ENCODE measurements at places on chromosomes 16 and 17.

GRCh38 chr17:19706791-19707727 is 9.3 kb downstream of the SLC47A2 start:
- no peak for DNase-seq

DNA sequence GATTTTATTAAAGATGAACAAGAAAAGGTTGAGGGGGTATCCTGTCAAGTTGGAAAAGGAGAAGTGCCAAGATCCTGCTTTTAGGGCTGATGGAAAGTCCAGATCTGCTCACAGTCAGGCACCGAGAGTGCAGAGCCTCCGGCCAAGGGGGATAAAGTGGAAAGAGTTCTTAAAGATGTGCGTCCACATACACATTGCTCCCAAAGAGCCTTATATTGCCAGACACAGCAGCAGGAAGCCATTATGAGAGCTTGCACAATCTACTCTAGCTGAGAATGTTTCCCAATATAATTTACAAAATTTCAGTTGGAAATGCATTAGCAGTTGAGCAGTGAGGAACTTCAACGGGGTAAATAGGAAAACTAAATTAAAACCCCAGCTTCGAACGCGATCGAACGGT is 95.6 kb downstream of the SALL1 start:
- DNase-seq = no peak

- no peak for DNase-seq
Measured at GRCh38 chr17:82311971-82312370, 5.4 kb downstream of the CD7 start.

GRCh38 chr16:1351215-1351581 is 480 bp downstream of the TSR3 start:
- DNase-seq = no peak

DNA sequence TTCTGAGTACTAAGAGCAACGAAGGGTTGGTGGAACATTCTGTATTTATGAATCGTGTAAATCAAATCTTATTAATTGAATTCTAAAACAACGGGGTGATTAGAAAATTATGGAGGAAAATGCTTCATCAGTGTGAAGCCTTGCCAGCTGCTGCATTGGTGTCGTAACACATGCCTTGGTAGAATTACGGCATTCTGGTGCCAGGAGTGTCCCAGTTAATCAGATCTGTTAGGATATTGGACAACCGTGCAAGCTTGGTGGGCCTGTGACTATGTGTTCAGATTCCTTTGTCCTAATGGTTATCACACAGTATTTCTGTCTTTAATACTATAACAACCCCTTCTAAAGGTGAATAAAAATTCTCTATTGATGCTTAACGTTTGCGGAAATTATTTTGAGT is 44.2 kb upstream of the TANC2 start:
- DNase-seq = no peak

GRCh38 chr17:66304304-66305174 is 2.1 kb downstream of the PRKCA start:
- DNase-seq = peak; percentile 20

- no peak for DNase-seq
Measured at GRCh38 chr16:52545222-52545897, 1.6 kb downstream of the TOX3 start.

DNA sequence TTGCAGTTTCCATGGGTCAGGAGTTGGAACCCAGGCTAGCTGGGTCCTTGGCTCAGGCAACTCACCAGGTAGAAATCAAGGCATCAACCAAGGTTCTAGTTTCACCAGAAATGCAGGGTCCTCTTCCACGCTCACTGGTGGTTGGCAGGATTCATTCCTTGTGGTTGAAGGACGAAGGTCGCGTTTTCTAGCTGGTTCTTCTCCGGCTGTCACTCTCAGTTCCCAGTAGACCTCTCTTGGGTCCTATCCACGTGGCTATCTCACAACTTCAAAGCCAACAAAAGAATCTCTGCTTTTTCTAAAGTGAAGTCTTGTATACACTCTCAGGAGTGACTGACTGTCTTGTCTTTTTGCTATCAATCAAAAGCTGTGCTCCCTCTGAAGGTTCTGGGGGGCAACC is 146.3 kb upstream of the NOL11 start:
- no peak for DNase-seq

GRCh38 chr17:44362949-44363612 is 572 bp downstream of the FAM171A2 start:
- no peak for DNase-seq

- no peak for DNase-seq
Measured at GRCh38 chr17:37283414-37283961, 92.3 kb upstream of the C17orf78 start.

DNA sequence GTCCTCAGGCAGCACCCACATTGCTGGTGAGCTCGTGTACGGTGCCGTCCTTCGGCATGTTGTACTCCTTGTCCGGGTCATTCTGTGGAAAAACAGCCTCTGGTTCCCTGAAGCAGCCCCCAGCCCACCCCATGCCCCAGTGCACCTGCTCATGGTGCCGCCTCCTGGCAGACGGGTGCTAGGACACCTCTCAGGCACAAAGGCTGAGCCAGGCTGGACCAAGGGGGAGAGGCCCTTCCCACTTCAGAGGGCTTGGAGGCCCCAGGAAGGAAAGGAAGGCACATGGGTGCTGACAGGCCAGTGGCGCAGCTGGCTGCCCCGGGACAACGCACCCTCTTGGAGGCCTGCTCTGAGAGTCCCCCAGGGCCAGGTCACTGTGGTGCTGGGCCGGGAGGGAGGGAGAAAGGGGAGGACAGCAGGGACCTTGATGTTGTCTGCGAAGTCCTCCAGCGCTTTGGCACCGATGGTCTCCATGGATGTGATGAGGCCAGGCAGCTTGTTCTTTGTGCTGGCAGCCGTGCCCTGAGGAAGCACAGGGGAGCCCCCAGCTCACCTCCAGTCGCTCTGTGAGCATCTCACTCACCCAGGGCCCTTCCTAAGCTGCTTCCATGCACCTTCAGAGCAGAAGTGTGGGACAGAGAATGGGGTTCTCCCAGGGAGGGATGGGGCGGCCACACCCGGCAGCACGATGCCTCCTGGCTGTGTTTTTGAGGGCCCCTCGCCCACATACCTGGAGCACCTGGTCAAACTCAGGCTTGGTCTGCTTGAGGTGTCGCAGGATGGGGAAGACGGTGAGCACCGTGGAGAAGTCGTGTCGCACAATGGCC is 9.3 kb downstream of the ZACN start:
- no peak for DNase-seq

GRCh38 chr17:70563281-70563820 is 394.0 kb downstream of the KCNJ2 start:
- no peak for DNase-seq

GRCh38 chr16:17566656-17567450 is 96.1 kb upstream of the XYLT1 start:
- DNase-seq = no peak

DNA sequence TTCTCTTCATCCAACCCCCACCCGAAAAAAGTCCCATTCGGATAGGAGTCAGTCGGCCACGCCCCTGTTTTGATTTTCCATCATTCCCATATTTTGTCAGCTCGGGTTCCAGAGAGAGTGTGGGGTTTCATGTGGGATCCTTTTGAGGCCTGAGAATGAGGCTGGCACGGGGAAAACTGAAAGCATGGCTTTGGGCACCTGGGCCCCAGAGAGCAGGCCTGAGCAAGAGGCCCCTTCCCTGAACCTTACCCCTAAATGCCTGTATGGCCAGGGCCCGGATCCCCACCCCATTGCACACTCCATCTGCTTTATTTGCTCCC is 4.6 kb upstream of the HOXB4 start:
- DNase-seq = no peak

GRCh38 chr17:68302066-68302564 is 10.8 kb downstream of the ARSG start:
- no peak for DNase-seq

- DNase-seq = no peak
Measured at GRCh38 chr16:15748654-15749053, 98.6 kb downstream of the NDE1 start.

DNA sequence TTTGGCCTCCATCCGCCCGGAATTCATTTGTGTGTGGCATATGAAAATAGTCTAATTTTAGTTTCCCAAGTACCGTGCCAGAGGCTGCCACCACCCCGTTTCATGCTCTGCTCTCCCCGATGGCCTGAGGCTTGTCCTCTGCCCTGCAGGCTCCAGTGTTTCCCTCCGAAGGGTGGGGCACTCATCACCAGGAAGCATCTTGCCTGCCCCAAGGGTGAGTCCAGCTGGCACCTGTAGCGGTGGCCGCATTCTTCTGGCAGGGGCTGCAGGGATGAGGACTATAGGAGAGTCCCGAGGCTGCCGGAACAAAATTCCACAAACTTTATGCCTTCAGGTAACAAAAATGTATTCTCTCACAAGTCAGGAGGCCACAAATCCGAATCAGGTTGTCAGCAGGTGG is 23.1 kb upstream of the CMIP start:
- no peak for DNase-seq

DNA sequence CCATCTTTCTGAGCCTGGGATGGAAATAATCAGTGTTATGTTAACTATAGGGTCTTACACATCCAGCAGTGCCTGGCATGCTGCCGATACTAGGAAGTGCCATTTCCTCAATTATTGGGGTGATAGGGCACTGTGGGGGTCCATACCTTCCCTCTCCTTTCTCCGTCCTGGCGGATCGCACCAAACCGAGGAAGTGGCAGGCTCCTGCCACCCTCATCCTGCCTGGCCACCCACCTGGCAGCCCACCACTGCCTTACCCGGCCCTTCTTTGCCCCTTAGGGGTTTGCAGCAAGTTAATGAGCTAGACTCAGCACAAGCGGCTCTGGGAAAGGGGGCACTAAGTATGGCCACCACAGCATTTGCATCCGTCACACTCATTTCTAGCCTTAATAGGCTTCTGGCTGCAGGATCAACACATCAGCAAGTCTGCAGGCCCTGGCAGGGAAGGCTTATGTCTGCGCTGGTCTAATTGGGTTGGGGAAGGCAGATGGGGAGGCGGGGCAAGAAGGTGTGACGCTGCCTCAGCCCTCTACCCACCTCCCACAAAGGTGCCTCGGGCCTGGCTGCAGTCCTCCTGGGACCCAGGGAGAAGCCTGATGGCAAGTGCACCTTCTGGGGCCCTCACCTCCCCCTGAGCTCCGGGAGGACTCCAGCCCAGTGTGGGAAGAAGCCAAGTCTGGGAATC is 28.6 kb downstream of the DCAKD start:
- no peak for DNase-seq

DNA sequence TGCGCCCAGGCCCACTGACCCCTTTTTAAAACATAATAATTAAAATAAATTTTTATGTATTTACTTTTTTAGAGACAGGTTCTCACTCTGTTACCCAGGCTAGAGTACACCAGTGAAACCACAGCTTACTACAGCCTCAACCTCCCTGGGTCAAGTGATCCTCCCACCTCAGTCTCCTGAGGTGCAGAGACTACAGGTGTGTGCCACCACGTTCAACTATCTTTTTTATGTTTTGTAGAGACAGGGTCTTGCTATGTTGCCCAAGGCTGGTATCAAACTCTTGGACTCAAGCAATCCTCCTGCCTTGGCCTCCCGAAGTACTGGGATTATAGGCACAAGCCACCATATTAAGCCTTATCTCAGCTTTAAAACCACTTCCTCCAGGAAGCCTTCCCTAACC is 56.1 kb upstream of the BCAR1 start:
- DNase-seq = no peak

GRCh38 chr17:49836111-49837030 is 11.5 kb downstream of the TAC4 start:
- no peak for DNase-seq

- DNase-seq = no peak
Measured at GRCh38 chr17:28846231-28846630, 3.6 kb upstream of the FAM222B start.

DNA sequence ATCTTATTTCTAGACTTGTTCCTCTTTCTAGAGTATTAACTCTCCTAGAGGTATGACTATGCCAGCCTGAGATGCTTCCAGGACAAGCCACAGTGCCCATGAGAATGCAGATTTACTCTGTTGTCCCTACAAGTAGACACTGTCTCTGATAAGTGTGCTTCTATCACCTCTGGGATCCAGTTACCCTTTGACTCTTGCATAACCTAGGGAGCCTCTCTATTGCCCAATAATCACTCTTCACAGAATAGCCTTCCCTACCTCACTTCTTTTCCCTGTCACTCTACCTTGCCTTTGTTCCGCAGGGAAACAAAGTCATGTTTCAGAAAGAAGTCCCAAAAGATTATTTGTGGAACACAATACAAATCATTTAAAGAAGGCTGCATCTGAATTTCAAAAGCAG is 1.6 kb upstream of the KRT34 start:
- DNase-seq = no peak

DNA sequence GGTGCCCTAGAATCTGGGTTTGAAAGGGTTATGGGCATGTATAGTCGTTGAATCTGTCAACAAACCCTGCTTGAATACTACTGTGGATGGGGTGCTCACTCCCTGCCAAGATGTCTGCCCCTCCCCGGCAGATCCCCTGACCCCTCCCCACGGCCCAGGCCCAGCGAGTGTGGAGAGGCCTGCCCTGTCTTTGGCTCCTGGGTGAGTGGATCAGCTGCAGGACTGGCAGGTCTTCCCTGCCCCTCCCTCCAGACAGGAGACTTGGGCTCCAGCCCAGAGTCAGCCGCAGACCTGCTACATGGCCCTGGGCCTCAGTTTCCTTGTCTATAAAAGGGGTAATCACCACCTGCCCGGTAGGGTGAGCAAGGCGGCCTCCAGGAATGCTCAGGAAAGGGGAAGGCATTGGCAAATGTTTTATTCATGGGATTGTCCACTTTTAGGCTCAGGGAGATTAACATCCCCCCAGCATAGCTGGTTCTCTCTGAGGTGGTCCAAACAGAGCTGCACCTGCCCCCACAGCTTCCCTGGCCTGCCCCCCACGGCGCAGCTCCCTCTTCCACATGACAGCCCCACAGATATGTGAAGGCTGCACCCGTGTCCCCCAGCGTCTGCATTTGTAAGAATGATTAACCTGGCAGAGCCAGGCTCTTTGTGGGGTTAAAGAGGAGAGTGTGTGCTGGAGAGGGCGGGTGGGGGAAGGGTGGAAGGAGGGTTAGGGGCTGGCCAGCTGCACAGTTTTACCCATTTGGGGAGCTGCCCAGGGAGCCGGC is 18.5 kb upstream of the SPNS2 start:
- DNase-seq = no peak

- DNase-seq = no peak
Measured at GRCh38 chr17:42843358-42843934, 934 bp upstream of the AOC2 start.

DNA sequence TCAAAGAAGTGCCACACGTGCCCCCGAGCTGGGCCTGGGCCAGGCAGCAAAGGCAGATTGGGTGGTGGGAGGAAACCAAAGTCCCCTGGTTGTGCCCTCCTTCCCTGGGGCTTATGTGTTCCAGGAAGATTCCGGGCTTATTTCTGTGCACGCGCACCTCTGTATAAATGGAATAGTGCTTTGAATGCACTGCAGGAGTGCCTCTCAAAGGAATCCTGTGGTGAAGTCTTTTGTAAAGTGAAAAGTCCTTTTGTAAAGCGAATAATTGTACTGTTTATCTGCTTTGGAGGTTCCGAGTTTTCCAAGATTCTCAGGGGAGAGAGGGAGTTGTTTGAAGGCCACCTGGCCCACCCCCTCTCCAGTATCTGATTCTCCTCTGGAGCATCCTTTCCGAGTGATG is 26.8 kb downstream of the C17orf75 start:
- no peak for DNase-seq

All from CD4-positive, alpha-beta T cell treated with Interleukin-4 for 1 hour (primary cell).